ENCODE measurements at places on chromosomes 16 and 17.

GRCh38 chr17:82799591-82799990 lies 40.2 kb downstream of the ZNF750 start:
- DNase-seq = no peak

- DNase-seq = no peak
Observed at GRCh38 chr16:87101903-87102302, 215.3 kb downstream of the C16orf95 start.

DNA sequence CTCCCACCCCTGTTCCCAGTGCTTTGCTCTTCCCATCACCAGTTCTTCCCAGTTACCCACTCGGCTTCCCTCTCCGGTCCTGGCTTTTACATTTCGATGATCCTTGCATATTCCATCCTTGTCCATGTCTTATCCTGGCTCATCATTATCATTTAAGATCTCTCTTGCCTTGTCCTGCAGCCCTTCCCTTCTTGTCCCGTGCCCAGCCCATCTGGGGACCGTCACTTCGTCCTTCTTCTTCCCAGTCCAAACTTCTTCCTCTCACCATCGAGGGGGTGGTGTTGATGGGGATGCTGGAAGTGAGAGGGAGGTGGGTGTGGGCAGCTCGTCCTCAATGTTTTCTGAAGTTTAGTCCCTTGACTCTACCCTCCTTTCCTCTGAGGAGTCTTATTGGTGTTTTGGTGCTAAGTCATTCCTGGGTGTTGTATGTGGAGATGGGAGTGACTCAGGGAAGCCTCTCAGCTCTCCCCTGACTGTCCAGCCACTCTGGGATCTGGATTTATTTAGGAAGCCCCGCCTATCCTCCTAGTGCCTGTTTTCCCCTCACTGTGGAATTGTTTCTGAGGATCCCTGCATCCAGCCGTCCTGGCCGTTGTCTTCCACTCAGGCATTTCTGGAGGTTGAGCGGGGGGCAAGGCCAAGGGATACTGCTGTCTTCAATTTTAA lies 975 bp downstream of the SNX29 start:
- DNase-seq = no peak

- DNase-seq = no peak
Observed at GRCh38 chr17:7119314-7119713, 4.7 kb upstream of the ASGR2 start.

DNA sequence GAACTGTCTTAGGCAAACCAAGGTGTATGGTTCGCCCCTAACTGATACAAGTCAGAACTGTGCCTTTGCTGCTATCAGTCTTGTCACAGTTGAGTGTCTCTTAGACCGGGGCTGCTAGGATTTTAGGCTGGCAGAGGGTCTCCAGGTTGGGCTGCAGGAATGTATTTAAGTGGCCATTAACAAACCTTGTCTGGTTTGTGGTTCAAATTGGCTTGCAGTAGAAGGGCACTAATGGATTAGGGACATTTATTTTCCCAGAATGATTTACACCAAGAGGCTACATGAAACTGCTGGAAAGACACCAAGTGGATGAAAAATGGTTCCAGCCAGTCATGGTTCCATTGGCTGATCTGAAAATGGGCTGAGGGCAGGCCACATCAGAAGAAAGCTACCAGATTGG lies 5.1 kb downstream of the VAT1L start:
- no peak for DNase-seq

- no peak for DNase-seq
Observed at GRCh38 chr16:58709333-58709732, 24.8 kb upstream of the SLC38A7 start.

DNA sequence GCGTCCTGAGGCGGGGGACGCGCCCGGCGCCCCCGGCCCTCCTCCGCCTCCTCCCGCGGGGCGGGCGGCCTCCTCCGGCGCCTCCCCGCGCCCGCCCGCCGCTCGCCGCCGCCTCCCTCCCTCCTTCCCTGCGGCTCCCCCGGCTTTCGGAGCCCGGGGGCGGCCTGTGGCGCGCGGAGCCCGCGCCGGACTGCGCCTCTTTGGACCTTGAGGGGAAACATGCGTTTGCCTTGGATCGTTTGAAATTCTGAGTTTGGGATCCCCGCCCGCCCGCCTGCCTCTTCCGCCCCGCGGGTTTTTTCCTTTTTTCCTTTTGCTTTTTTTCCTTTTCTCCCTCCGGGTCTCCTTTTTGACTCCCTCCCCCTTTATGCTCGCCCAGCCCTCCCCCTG lies 390 bp downstream of the ZNRF1 start:
- no peak for DNase-seq

DNA sequence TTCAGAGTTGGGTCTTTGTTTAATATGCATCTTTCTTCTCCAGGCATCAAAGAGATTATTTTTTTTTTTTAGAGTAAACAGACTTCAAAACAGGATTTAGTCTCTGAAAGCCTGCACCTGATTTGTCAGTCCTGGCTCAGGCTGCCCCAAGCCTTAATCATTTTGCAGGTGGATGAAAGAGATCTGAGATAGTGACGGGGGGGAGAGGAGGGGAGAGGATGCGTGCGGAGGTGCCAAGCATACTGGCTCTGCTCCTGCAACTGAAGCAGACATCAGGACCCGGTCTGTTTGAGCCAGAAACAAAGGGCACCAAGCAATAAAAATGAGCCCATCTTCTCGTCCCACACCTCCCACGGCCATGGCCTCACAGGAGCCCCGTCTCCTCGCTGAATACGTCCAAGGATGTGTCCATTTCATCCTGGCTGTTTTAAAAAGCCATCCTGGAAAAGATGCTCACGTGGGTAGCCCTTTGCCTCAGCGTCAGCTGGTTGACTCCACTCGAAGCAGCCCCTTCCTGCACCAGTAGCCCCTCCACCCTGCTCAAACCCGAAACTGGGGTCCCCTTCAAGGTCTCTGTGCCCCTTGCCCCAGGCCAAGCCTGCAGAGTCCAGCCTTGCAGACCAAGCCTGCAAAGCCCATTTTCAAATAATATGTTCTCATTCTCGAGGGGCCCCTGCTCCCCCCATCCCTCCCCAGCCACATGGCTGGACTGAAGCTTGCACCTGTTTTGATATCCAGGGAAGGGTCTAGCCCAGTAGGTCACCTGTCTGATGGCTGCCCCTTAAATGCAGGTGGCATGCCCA lies 84.8 kb upstream of the TNRC6C start:
- DNase-seq = no peak

DNA sequence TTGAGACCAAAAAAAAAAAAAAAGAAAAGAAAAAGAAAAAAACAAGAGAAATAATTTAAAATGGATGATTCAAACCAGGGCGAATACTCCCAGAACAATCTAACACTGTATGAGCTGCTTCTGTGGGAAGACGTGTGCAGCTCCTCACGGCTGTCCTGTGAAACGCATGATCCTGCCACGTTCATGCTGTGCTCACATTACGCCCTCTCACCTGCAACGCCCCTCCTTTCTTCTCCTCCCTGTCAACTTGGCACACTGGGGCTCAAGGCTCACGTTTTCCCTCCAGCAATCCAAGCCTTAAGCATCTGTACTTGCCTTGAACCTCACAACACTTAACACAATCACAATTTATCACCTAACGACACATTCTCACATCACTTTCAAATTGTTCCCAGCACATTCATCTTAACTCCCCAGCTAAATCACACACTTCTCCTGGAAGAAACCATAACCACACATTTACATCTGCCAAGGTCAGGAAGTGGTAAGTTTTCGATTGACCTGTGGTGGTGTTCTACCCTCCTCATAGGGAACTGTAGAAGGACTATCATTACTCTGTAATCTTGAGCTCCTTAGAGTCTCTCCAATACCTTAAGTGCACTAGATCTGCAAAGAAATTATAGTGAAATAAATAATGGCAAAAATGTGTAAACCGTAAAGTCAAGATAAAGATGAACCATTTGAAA lies 29.1 kb downstream of the MBTPS1 start:
- no peak for DNase-seq

- no peak for DNase-seq
Observed at GRCh38 chr17:66547151-66547865, 244.9 kb downstream of the PRKCA start.

- no peak for DNase-seq
Observed at GRCh38 chr17:47338026-47338425, 14.3 kb downstream of the EFCAB13 start.

DNA sequence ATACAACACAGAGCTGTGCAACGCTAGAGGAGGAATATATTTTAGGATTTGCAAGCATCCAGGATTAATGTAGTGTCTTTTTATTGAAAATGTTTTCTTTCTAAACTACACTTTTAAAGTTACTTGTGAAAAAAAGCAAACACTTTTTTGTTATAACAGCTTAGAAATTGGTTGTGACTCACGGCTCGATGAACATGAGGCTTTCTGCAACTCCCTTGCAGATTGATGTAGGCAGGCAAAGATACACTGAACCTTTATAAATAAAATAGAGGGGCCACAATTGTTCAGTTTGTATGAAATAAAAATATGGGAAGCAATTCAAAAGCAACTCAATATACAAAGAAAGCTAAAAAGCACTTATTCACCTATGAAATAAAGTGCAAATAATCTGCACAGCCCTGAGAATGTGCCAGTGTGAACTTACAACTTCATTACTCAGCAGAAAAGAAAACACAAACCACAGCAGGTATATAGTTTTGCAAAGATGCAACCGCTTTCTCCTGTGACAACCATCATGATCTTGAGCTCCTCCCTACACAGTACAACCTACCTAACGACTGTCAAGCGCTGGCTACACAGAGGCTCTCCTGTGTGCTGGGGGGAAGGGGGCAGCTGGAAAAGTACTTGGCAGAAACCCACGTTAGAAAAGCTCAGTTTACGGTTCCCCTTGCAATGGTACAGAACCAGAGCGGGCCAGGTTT lies 948 bp downstream of the LUC7L start:
- peak; percentile 42 for DNase-seq

GRCh38 chr16:89217388-89218191 lies at the start of gene ZNF778:
TSS of gene ZNF778 (plus strand) at chr16:89217703. CDS start at chr16:89221128, 3,425 bp downstream.
- peak; percentile 84 for DNase-seq

GRCh38 chr16:53605831-53606400 lies 97.7 kb downstream of the RPGRIP1L start:
- no peak for DNase-seq

DNA sequence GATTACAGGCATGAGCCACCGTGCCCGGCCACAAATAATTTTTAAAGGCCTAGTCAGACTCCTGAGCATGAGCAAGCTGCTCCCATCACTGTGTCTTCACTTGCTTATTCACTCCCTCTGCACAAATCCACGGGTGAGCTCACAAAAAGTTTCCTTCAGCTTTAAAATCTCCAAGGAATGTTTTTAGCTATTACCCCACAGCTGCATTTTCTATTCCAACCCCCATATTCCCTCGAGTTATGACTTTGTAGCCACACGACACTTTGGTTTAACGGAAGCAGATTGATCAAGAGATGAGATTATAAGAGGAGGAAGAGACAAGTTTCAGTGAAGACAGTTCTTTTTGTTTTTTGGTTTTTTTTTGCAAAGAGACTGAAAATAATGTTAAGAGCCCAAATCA lies 49.1 kb upstream of the SLC25A19 start:
- DNase-seq = peak; percentile 54

DNA sequence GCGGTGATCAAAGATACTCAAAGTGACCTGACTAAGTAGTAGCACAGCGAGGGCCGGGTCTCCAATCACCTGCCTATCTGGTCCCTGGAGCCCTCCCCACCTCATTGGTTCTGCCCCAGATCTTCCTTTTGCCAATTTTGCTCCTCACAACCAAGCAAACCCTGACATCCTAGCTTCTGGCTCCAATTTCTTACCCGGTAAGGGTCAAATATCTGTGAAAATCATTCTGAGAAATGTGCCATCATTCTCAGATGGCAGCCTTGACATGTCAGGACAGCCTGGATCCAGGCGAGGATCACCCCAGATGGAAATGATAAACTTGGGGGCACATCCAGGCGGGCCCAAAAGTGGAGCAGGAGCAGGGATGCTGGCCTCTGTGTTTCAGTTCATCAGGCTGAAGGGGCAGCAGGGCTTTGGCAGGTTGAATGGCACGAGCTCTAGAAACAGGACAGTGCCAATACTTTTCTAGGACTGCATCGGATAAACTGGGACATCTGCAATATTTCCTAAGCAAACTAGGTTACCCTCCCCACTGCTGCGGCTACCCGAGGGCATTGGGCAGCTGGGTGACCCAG lies 83.9 kb downstream of the SHISA6 start:
- no peak for DNase-seq

- no peak for DNase-seq
Observed at GRCh38 chr17:60333628-60334031, 58.3 kb downstream of the USP32 start.

DNA sequence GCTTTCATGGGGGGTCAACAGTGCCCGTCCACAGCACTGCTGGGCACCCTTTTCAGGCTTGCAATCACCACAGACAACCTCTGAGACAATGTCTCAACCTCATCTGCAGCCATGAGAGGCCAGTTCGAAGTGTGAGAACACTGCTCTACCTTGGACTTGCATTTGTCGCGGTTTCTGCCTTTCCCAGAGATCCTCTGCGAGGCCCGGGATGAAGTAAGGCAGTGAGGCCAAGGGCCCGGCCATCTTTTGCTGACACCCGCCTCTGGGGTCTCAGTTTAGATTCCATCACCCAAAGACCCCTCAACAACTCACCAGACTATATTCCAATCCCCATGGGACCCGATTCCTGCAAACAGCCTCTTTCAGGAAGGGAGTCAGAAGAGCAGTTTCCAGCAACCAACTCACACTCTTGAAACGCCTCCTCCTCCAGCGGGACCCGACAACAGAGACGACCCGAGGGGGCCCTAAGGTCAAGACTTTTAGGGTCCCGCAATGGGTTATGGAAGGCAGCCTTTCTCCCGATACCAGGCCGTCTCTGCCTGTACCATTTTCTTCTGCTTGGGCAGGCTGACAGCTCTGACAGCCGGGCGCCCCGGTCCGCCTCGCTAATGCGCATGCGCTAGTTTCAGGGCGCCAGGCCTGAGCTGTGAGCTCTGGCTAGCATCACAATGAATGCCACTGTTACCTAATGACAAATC lies 576.0 kb downstream of the KCNJ18 start:
- DNase-seq = no peak

DNA sequence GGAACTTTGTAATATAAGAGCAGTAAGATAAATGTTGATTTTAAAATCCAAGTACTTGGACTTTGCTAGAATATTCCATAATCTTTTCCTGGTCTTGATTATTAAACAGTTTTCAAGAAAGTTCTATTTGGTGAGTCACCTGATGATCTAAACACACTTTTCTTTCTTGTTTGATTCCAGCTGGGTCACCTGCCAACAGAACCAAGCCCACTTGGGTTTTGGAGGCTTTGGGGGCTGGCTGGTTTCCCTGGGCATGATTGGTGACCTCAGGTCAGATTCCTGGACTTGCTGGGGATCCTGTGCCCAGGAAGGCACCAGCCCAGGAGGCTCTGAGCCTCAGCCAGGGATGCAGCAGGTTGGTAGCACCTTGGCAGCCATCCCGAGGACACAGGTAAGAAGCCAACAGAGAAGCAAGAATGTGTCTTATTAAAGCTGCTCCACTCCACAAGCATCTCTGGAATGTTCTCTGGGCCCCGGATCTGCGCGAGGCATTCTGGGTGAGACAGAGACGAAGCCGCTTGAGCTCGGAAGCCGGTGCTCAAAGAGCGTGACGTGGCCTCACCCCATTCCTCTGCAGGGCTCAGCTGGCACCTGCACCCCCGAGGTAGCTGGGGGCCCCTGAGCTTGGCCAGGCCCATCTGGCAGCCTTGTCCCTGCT lies 3.1 kb upstream of the TEX19 start:
- no peak for DNase-seq

Data from hematopoietic multipotent progenitor cell treated with erythropoietin and hydrocortisone succinate and interleukin-3 and kit ligand, for 8 days (in vitro differentiated cells).